ENCODE measurements at places on chromosomes 3 and 15.

GRCh38 chr3:143613226-143613625 lies 235.0 kb downstream of the SLC9A9 start:
- DNase-seq, result no peak

- no peak for DNase-seq
Measured at GRCh38 chr3:89859757-89860156, 752.3 kb downstream of the EPHA3 start.

DNA sequence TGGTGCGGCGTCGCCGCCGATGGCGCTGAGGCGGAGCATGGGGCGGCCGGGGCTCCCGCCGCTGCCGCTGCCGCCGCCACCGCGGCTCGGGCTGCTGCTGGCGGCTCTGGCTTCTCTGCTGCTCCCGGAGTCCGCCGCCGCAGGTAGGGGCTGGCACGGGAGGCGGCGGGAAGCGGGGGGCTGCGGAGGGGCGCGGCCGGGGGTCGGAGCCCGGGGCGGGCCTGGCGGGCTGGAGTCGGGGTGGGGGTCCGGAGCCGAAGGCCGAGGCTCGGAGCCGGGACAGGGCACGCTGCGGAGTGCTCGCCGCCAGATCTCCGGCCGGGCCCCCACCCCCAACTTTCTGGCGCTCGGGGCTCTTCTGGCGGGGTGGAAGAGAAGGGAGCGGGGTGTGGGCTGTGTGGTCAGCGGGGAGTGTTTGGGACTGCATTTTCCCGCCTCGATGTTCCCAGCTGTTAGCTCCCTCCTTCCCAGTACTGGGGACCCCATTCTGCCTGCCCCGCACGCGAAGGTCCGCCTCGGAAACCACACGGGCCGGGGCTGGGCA lies 299 bp downstream of the TYRO3 start:
- no peak for DNase-seq

- no peak for DNase-seq
Measured at GRCh38 chr15:37134244-37134643, 33.9 kb upstream of the MEIS2 start.

- no peak for DNase-seq
Measured at GRCh38 chr15:58062983-58063382, 2.5 kb downstream of the ALDH1A2 start.

DNA sequence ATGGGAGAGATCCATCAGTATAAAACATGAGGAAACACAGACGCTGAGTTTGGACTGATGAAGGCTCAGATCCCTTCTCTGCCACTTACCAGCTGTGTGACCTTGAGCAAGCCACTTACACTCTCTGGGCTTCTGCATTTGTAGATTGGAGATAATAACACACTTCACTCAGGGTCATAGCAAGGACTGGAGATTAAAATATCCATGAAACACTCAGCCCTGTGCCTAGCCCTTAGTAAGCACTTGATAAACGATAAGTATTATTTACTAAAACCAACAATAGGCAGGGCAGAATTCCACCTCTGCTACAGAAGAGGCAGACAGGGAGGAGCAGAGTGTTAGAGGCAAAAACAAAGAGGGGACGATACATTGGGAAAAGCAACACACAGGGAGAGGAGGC lies 420.5 kb upstream of the WNT5A start:
- DNase-seq, result no peak

- no peak for DNase-seq
Measured at GRCh38 chr3:30199855-30200254, 406.5 kb upstream of the TGFBR2 start.

DNA sequence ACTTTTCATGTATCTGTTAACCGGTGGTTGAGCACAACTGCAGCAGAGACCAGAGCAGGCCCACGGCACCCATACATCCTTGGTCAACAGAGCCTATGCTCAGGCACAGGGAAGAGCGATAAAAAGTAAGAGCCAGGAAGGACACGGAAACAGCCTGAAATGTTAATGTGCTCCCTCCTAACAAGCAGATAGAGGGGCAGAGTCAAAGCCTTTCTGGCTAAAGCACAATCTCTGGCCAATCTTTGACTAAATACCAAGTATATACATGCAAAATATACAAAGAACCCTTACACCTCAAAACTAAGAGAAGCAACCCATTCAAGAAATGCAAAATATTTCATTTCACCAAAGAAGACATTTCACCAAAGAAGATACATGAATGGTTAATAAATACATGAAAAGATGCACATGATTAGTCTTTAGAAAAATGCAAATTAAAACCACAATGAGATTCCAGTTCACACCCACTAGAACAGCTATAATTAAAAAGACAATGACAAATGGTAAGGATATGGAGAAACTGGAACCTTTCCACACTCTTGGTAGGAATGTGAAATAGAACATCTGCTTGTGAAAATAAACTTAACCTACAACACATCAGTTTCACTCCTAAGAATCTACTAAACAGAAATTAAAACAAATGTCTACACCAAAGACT lies 88.0 kb downstream of the OSBPL10 start:
- DNase-seq, result no peak

- DNase-seq, result no peak
Measured at GRCh38 chr3:17119201-17120072, 234.7 kb downstream of the PLCL2 start.

DNA sequence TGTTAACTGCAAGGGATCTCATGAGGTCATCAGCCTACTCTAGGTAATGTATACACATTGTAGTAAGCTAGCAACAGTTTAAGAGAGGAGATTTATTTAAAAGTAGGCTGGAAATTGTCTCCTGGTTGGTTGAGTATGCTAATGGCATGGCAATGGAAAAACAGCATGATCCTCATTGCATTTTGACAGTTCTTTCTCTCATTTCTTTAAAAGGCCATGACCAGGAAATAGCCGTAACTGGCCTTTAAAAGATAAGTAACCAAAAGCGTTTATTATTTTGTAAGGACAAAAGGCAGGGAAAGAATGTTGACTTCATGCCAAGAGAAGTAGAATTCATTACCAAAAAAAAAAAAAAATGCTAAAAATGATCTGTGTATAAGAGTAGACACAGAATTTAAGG lies 310.3 kb downstream of the FGF12 start:
- DNase-seq, result no peak

DNA sequence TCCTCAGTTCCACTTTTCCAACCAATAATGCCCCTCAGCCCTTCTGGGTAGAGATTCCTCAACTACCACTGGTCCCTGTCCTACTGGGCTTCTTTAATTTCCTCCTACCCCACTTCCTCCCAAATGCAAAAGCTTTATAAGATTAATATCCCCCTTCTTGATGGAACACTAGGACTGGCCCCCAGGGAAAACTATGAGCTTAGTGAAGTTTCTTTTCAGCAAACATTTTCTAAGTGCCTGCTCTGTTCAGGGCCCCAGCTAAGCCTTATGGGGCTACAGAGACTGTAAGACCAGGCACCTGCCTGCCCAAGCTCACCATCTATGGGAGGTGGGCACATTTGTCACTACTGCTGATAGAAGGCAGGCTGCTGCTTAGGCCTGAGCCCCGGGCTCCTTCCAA lies 79.4 kb downstream of the RPLP1 start:
- no peak for DNase-seq

DNA sequence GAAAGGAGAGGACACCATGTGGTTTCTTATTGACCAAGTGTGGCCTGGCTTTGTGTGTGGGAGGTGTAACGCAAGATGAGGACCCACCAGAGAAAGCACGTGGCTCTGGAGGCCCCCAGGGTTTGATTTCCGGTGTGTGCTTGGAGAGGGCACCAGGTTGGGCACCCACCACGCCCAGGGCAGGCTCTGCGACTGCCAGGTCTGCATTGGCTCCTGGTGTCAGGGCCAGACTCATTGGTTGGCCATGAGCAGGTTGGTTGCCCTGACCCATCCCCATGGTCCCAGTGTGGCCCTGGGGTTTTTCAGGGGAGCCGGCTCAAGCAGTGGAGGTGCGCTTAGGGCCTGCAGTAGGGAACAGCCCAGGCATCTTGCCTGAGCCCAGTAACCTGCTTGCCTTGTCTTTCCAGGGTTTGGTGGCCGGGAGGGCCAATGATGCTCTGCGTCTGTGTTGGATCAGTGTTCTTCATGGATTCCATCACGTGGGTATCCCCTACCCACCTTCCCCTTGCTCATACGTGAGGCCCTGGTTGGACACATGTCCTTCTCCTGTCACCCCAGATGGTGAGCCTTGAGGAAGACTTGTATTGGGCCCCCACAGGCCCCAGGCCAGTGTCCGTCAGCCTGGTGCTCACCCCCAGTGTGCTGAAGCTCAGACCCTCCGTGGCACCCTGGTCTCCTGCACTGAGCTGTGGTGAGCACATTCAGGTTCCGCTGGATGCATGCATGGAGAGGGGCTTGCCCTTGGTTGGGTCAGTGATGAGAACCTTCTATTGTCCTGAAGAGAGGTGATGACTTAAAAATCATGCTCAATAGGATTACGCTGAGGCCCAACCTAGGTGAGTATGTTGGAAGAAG lies 193.9 kb downstream of the UBE3A start:
- DNase-seq, result no peak

DNA sequence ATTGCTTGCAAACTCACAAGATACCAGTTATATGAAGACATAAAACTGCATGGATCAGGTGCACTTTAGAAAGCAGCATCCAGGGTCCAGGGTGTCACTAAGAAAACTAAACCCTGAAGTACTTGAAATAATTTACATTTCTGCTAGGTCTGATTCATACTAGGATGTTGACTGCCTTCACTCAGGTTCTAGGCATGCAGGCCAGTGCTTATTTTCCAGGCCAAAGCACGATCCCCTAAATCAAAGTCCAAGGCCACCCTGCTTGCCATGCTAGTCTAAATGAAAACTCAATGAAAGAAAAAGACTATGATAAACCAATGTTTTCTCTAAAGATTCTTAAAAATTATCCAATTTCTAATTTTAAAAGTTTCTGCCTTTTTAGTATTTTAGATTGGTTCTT lies 49.4 kb downstream of the GREM1 start:
- DNase-seq, result no peak

DNA sequence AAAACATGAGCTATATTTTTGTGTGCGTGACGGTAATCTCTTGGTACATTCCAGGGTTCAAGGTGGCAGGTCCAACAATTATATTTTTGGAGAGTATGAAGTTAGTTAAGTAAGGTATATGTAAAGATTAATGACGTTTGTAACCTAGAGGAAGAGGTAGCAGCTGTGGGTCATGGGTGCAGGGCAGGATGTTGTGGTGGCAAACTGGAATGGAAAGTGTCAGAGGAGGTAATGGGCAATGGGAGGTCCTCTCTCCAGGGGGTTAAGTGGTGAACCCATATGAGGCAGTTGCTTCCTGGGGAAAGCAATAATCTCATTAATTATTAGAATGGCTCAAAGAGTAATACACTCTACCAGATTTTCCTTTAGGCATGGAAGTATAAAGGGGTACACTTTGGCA lies 1.0 kb upstream of the CD200R1L start:
- no peak for DNase-seq

DNA sequence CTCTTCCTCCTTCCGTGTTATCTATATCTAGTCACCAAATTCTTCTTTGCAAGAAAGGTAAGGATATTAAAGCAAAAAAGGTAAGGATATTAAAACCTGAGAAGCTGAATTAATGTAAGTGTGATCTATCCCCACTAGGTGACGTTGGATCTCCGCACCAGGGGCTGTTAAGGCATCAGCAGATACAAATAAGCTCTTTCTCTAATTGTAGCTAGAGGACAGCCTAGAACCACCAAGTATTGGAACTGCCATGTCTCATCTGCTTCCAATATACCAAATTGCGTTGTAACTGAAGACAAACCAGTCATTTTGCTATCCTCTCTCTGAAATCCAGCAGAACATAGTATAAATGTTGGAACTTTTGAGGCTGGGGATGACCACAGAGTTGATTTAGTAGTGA lies 471.2 kb upstream of the TGFBR2 start:
- DNase-seq, result no peak

- DNase-seq, result no peak
Measured at GRCh38 chr3:153052096-153052460, 109.9 kb upstream of the RAP2B start.

DNA sequence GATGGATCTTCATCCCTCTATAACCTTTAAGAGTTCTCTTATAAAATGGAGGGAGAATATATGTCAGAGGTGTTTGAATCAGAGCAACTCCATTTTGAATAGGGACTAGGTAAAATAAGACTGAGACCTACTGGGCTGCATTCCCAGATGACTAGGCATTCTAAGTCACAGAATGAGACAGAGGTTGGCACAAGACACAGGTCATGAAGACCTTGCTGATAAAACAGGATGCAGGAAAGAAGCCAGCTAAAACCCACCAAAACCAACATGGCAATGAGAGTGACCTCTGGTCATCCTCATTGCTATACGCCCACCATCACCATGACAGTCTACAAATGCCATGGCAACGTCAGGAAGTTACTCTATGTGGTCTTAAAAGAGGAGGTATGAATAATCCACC lies 211.0 kb downstream of the GBE1 start:
- DNase-seq, result no peak

DNA sequence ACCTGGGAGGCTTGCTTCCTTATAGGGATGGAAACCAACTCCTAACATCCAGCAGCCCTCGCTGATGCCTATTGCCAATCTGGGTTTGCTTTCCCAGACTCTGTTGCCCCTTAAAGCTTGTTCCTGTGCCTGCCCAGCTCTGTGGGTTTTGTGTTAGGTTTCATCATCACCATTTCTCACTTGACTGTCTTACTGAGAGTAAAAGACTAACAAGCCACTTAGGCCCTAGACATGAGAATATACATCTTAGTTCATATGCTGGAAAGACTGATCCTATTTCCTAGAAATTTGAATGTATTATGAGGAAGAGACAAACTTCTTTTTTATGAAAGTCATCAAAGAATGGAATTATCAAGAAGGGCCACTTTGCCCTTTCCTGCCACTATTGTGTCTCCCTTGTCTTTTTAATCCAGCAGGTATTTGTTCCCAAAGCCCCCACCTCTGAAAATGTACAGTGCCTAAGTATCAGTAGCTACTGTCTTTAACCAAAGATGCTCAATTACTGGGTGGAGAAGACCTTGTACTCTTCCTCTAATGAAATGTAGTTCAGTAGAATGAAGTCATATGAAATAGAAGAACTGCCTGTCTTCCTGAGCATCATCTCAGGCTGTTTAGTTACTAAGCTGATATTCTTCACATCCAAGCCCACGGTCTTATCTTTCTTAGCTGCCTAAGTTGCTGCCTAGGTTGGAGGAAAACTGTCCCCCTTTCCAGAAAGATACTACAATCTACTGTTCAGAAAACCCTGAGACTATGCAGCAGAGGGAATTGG lies 59.8 kb upstream of the ZPLD1 start:
- DNase-seq, result no peak

GRCh38 chr3:19596408-19596807 lies 337.6 kb downstream of the EFHB start:
- DNase-seq, result no peak
